ENCODE measurements at places on chromosomes 6 and 20. TPM values are rescaled to one million over a fixed set of nuclear protein-coding genes. Genes with fewer than 3 reads are reported as not detected.

The ADTRP gene
- 7.0 TPM for total RNA-seq

DNA sequence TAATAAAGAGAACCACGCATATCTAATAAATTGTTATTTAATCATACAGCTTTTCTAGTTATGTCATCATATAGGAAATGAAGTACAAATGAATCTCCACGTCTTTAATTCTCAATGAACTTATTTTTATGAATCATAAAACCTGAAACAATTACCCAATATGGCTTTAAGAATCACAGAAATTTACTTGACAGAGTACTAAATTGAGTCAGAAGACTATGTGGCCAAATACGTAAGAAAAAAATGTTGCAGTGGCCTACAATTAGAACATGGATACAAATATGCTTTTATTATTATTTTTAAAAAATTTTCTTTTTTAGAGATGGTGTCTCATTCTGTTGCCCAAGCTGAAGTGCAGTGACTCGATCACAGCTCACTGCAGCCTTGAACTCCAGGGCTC is 584.7 kb upstream of the SLC35B3 start:
- no peak for DNase-seq
- no peaks in the 10 kb centered on the region for H3K4me1 ChIP-seq
- no peak overlapping the region for H3K27ac ChIP-seq
- no peaks in the 10 kb centered on the region for H3K27me3 ChIP-seq
- no peak overlapping the region for H3K4me3 ChIP-seq

- no peak for DNase-seq
- peak overlapping the region; percentile 100 for H3K27ac ChIP-seq
- H3K27me3 ChIP-seq, result no peaks in the 10 kb centered on the region
These were observed 920 bp upstream of the WTAP start for GRCh38 chr6:159726255-159726917.

- no peaks in the 10 kb centered on the region for H3K27me3 ChIP-seq
- no peaks in the 10 kb centered on the region for H3K4me1 ChIP-seq
- no peak overlapping the region for H3K27ac ChIP-seq
These were observed 16.8 kb downstream of the PGM3 start for GRCh38 chr6:83176246-83176645.

GRCh38 chr6:117547688-117548621 is 54.4 kb downstream of the GOPC start:
- H3K36me3 ChIP-seq, result no peaks in the 10 kb centered on the region
- H3K4me1 ChIP-seq, result peaks cover 14% of the 10 kb centered on the region
- H3K4me3 ChIP-seq, result peak overlapping the region; percentile 52
- H3K27ac ChIP-seq, result peak overlapping the region; percentile 19

The ATP6V1G2 gene
- total RNA-seq, result 3.3 TPM

Measured in thymus (tissue), 14 donors.